ENCODE measurements at places on chromosomes 2 and 18.

GRCh38 chr2:5140347-5140746 lies 551.8 kb upstream of the SOX11 start:
- no peak for DNase-seq

GRCh38 chr2:232518844-232519243 lies 1.3 kb upstream of the PRSS56 start:
- no peak for DNase-seq

DNA sequence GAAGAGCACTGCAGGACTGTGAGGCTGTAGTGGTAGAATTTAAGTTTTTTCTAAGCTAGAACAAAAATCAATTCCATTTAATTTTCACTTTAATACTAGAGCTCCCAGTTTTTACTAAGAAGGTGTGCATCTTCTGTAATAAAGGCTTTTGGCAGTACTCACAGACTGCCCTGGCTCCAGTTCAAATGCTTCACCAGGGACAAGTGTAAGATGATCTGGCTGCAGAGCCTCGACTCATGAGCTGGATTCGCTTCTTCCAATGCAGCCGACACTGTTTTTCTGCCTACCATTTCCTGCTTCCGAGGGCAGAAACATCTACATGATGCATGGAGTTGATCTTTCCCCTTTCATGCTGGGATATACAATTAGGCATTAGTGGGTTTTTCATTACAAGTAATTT lies 87.0 kb downstream of the FARSB start:
- no peak for DNase-seq

- DNase-seq = no peak
Observed at GRCh38 chr2:169039702-169040101, 8.6 kb upstream of the ABCB11 start.

- DNase-seq = no peak
Observed at GRCh38 chr2:25690058-25690457, 16.7 kb upstream of the DTNB start.

DNA sequence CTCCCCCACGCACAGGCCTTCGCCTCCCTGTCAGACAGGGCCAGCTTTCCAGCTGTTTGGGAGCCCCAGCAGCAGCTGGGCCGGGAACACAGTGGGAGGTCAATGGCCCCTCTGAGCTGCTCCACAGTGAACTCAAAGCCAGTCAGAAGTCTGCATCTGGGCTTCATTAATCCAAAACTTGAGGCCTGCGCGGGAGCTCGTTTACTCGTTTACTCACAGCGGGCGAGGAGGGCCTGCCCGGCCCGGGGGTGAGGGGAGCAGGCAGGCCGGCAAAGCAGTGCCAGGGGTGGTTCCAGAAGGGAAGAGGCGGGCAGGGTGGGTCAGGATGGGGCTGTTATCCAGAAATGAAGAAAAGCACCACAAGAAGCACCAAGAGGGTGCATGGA lies 36.8 kb upstream of the SEMA4C start:
- DNase-seq = no peak

DNA sequence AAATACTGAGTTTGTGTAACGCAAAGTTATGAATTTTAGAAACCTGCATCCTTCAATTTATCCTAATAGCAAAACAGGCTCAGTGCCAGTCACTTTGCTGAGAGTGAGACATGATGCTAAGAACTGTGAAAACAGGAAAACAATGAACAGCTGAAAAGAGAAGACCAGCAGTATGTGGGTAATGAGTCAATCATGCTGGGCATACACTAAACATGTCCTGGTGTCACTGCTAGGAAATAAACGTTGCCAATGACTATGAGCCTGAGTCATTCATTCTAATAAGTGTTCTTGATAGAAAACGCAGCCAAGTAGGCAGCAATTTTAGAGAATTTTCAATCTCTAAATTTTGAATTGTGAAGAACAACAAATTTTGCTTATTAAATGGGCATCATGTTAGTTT lies 237.3 kb downstream of the GALR1 start:
- DNase-seq = no peak

GRCh38 chr2:193253014-193253530 lies 1058.3 kb upstream of the TMEFF2 start:
- no peak for DNase-seq

DNA sequence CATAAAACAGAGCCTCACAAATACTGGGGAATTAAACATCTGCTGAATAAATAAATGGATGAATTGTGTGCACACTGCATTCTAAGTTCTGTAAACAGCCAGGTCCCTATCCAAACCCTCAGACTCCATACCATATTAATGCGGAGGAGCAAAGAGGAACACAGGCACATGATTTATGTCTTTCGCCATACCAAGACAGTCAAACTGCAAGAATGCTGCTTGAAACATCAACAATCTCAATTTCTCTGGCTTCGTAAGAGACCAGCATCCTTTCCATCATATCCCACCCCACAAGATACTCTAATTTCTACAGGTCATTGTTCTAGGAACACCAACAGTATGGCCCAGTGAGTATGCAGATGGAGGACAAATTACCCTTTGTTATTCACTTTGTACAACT lies 15.0 kb downstream of the KANSL3 start:
- no peak for DNase-seq

DNA sequence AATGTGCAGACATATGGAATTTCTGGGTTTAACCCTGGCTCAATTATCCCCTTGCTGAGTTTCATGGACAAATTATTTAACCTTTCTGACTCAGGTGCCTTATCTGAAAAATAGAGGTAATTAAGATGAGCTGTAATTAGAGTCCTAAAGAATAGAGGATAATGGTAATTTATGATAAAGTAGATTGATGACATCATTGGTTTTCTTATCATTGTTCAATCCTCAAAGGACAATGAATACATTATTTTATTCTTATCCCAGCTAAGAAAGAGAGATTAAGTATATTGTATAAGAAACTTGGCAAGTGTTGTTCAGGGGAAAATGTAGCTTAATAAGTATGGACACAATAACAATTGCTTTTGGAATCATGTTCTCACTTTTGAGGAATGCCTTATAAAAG lies 279.3 kb downstream of the NYAP2 start:
- DNase-seq = no peak

- no peak for DNase-seq
Observed at GRCh38 chr2:15839426-15840124, 100.8 kb upstream of the MYCN start.

DNA sequence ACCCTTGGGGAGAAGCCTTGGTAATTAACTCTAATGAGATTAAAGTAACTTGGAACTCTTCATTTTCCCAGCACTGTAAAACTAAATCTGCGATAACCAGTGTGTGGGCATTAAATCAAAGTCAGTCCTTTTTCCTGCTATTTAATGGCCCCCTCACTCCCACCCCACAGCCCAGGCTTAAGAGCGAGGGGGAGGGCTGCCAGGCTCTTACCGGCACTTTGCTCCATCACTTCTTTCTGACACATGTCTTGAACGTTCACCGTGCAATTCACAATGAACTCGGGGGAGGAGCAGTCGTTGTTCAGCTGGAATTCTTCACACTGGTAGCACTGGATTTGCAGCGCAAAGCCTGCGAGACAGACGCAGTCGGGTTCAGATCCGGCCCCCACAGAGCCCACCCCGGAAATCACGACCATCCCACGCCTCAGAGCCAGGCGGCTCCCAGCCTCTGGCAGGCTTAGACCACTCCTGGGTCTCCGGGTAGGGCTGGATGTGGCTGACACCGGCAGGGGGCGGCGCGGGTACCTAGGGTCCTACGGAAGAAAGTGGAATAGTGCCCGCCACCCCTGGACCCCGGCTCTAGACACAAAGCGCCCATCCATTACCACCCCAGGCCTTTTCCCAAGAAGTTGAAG lies 1.7 kb downstream of the LYPD1 start:
- DNase-seq = no peak
